Cardiac muscle cell (in vitro differentiated cells and primary cell): ENCODE measurements at places on chromosomes 5 and 9.
A peak's percentile ranks its signal among the peaks of the same experiment; 100 is the strongest.

DNA sequence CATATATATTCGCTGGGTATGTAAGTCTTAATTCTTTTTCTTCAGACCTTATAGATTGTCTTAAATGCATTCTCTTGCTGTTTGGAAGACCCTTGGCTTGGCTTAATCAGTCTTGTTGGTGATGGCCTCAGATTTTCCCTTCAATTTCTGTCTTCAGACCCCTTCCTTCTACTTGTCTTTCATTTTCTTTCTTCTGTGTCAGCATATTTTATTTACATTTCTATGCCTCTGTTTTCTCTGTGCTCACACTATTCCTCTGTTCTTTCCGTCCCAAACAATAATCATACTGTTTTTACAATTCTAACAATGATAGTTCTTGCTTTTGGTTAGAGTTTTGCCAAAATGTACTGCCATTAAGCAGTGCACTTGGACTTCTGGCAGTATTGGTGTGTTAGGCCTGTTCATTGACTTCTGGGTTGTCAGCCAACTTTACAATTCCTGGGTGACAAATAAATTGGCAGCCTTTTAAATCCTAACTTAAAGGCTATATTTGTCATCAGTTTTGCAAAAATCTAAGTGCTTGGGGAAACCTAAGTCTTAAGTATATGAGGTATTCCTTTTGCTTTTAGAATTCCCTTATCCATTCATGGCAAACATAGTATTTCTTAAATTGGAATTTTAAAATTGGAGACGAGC is 8.0 kb downstream of the SRFBP1 start:
- DNase-seq = no peak

DNA sequence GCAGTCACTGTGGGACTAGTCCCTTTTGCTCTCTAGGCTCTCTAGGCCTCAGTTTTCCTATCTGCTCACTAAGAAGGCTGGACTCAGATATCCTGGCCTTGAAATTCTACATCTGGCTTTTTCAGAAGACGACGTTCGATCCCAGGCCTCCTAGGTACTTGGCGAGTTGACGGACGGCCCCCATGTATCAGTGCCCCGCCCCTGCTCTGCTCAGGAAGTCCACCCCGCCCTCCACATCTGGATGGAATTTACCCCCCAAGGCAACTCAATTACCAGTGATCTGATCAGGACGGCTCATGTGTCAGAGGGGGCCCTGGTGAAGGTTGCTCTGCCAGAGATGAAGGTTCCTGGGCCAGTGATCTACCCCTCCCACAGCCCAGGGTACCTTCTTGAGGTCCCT is 44.1 kb upstream of the SYNPO start:
- DNase-seq = peak; percentile 60

- no peak for DNase-seq
Observed at GRCh38 chr9:130870491-130871381, 25.9 kb downstream of the QRFP start.

- peak; percentile 63 for DNase-seq
Observed at GRCh38 chr5:153629027-153629895, 138.8 kb downstream of the GRIA1 start.

DNA sequence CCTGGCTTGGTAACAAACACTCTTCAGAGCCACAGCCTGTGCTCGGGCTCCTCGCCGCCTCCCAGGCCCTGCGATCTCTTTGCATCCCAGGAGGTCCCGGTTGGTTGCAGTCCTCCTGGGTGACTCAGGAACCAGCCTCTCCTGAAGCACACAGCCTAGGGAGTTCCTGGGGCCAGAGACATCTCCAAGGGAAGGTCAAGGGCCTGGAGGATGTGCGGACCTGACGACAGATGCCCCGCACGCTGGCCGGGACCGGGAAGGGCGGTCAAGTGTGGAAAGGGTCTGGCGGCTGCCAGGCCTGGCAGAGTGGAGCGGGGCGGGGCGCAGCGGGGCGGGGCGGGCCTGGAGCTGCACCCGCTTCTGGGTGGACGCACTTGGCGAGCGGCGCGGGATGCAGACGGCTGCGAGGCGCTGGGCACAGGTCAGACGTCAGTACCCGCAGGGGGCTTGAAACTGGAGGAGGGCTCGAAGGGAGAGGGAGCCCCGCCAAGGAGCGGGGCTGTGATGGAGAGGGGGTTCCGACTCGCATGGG is 45.0 kb upstream of the PRSS3 start:
- DNase-seq = peak; percentile 25

DNA sequence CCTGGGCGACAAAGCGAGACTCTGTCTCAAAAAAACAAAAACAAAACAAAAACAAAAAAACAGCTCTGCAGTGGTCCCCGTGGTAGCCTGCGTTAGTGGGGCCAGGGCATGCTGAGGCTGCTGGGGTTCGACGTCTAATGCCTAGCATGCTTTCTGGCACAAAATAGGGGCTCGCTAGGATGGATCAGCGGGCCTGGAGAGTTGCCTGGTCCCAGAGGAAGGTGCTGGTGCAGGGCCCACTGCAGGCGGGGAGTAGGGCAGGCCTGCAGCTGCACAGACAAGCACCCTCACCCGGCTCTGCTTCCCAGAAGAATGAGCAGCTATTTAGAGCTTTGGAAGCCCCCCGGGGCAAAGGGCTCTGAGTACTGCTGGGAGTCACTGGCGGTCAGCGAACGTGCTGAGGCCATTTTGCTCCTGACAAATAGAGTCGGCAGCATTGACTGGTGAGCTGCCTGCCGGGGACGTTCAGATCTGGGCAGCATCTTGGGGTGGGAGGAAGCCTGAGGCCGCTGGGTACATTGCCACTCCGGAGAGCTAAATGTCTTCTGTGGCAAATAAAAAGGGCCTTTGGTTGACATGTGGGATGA is 126.7 kb downstream of the OLFM1 start:
- no peak for DNase-seq

- DNase-seq = no peak
Observed at GRCh38 chr5:78734094-78734845, 85.7 kb upstream of the LHFPL2 start.

- DNase-seq = no peak
Observed at GRCh38 chr9:113156880-113157279, 6.1 kb downstream of the SLC31A2 start.

- DNase-seq = no peak
Observed at GRCh38 chr5:111071413-111071812, at the start of gene TSLP. Gene TSLP, plus strand, starts transcription at chr5:111071713. Its CDS starts 178 bp downstream, at chr5:111071891.

GRCh38 chr9:108099854-108100253 is 610.3 kb upstream of the KLF4 start:
- DNase-seq = no peak

DNA sequence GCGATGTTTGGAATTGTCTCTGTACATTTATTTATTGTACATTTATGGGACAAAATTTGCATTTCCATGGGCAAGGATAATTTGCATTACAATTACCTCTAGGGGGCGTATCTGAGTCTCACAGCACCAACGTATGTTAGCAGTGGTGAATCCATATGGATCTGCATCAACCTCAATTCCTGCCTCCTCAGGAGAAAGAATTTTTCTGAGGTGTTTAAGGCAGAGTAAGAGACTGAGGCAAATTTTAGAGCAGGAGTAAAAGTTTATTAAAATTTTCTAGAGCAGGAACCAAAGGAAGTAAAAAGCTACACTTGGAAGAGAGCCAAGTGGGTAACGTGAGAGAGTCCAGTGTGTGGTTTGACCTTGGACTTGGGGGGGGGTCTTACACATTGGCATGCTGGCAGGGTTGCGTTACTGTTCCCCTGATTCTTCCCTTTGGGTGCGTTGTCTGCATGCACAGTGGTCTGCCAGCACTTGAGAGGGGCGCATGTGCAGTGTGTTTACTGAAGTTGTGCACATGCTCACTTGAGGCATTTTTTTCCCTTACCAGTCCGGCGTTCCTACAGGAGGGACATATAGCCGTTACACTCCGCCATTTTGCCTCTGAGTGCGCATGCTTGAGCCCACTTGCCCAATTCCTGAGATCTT is 21.0 kb upstream of the RAB14 start:
- peak; percentile 60 for DNase-seq

GRCh38 chr9:131282688-131283422 is 6.5 kb upstream of the FAM78A start:
- peak; percentile 92 for DNase-seq

DNA sequence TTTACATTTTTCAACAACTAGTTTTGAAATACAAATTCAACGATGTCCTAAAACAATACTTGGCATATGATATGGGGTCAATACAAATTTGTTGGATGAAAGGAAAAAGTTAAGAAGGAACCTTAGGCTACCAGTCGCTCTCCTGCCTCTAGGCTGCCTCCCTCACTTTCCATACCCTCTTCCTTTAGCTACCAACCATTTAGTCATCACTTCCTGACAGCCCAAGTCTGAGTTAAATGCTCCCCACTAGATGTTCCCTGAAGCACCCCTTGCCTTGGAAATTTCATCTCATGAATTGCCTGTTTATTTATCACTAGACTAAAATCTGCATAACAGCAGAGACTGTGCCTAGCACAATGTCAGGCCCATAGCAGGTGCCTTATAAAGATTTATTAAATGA is 2.7 kb upstream of the LARS1 start:
- DNase-seq = no peak

- no peak for DNase-seq
Observed at GRCh38 chr9:121947775-121948174, 145.3 kb downstream of the TTLL11 start.

DNA sequence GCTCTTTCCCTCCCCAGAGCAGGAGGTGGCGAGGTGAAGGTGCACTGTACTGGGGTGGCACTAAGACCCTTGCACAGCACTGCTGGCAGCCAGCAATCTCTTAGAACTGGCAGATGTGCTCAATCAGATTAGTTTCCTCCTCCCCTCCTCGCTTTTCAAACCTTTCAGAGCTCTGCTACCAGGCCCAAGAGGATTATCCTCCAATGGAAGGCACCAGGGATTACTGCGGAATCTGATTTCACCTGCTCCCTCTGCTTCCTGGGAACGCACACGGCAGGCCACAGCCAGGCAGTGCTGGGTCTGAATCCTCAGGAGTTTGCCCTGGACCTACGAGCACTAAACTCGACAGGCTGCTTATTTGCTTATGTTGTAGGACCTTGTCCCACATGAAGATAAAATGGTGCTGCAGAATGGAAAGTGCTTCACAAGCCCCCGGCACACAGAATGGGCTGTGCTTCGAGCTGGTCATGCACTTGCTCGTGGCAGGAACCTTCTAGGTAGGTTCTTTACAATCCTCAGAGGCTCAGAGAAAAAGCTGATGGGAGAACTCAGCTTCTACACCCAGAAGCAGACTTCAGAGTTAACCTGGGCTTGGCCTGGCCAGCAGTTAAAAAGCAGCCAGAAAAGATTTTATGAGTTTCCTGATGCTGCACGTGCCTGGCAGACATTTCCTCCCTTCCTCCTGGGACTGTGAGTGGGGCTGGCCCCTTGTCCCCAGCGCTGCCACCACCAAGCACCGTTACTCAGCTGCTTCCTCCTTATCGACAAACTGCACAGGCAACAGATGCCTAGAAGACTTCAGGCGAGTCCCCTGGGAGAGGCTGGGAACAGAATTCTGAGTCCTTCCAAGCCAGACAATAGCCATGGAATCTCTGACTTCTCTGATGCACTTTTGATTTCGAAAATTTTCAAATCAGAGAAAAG is 33.1 kb downstream of the FABP6 start:
- DNase-seq = peak; percentile 45
